ENCODE measurements at places on chromosomes 1 and 21.

DNA sequence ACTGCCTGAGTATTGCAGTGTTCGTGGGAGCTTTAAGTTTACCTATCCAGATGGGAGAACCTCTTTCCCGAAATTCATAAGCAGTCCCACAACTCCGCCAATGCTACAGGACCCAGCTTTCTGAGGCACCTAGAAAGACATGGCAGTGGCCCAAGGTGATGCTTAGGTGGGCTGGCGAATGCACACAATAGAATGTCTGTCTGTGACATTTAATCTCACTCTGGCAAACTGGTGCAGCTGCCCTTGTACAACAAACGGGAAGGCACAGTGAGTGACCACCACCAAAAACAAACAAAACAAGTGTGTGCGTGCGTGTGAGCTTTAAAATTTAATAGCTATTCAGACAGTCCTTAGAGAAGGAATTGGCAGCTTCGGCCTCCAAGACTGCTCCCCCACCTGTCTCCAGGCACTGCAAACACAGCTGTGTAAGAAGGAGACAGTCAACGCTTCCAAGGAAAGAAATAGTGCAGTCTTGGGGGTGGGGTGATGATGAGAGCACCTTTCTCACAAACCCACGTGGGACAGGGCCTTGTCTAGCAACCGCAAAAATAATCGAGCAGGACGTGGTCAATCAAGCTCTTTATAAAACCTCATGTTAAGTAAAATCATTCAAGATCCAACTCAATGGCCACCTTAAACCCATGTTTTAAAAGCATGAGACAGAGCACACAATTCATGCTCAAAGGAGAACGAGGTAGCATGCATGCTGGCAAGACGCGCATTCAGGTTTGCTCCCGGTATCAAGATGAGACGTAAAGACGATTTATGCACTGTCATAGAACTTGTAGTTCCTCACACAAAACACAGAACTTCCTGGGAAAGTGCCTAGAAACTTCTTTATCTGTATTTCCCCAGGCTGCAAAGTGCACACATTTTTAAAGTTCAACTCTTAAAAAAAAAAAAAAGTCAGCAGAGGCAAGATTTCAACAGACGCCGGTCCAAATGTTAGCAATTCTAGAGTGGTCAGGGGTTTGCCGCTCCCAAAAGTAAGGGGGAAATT lies 84.1 kb downstream of the TM2D1 start:
- DNase-seq = no peak

GRCh38 chr1:176542352-176542751 lies 79.4 kb downstream of the PAPPA2 start:
- no peak for DNase-seq

DNA sequence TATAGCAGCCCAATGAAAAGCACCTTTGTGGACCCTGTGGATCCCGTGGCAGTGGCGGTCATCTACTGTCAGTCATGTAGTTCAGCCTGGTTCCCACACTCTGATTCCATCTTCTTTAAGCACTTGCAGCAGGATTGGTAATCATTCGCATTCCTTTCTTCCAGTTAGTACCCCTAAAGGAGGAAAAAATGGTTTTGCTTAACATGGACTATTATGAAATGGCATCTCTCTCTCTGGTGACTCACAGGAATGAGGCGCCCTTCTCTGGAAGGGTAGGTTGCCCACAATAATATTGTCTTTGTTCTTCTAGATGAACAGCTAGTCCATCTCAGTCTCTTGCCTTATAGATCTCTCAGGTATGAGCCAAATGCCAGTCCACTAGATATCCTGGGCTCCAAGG lies 127.9 kb upstream of the MROH9 start:
- DNase-seq = no peak

DNA sequence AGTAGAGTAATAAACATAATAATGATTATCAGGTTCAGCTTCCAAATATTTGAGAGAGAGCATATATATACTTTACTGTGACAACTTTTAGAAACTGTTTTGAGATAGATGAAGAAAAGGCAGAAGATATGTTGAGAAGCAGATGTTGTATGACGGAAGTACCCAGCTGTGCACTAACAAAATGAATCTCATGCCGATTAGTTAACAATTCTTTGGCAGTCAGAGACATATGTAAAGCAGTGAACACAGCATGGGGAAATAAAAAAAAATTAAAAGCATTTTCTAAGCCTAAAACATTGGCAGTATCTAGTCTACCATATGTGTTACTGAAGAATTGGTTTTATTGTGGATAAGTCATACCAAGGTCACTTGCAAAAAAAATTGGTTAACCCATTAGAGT lies 51.8 kb downstream of the MAGI3 start:
- no peak for DNase-seq

- no peak for DNase-seq
Observed at GRCh38 chr1:25030674-25031589, 100.9 kb upstream of the RUNX3 start.

DNA sequence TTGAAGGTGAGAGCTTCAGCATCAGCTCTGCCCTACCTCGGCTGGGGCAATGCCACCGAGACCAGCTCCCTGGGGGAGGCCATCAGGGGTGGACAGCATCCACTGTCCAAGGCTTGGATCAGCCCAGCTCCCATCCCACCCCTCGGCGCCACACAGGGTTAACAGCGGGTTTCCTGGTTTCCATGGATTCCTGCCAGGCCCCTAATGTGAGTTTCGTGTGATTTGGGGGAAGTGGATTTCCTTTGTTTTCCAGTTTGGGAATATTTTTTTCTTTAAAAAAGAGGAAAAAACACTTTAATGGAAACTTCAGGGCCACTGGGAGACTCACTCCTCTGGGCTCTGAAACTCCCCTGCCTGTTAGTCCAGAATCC lies 34.3 kb downstream of the CASZ1 start:
- DNase-seq = no peak

DNA sequence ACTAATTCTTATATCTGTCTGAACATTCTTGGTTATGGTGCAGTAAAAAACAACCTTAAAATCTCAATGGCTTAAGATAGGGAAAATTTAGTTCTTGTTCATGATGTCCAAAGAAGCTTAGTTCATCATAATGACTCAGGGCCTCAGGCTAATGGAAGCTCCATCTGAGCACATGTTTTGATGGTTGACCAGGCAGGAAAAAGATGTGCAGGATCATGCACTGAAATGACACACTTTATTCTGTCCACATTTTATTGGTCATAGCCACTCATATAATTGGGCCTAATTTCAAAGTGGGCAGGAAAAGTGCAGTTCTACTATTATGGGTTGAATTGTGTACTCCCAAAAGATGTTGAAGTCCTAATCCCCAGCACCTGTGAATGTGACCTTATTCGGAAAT lies 198.2 kb downstream of the CENPF start:
- DNase-seq = no peak

GRCh38 chr1:87501738-87502137 lies 173.1 kb downstream of the LMO4 start:
- DNase-seq = no peak

DNA sequence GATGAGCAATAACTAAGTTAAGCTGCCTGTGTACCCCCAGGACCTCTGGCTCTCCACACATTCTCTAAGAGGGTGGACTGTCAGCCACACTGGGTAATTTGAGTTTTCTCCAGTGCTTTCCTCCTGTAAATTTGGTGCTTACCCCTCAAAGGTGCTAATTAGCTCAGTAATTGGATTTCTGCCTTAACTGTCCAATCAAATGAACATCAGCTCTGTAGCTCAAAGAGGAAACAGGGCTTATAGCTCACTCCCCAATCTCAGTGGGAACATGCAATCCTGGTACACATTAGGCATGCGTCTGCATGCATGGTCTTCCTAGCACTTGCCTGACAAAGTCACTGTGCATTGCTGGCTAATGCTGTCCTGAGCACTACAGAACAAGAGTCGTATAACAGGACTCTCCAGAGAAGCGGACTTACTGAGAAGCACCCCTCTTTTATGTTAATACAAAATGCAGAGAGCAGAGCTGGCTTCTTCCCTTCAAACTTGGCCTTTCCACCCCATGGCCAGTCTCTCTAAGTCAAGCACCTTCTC lies 110.1 kb downstream of the NTPCR start:
- DNase-seq = no peak

DNA sequence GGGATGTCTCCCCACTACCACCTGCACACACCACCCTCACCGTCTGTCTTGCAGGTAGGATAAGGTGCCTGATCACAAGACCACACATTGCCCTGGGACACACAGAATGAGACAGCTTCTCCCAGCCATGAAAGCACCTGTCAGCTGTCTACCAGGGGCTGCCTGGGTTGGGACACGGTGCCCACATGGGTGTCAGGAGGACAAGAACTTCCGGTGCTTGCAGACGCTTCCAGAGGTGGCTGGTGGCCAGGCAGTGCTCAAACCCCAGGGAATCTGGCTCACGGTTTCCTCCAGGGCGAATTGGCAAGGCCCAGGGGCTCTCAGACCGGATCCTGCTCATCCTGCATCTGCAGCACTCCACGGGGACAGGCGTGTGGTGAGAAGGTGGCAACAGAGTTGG lies 182.6 kb upstream of the ARHGEF16 start:
- no peak for DNase-seq

DNA sequence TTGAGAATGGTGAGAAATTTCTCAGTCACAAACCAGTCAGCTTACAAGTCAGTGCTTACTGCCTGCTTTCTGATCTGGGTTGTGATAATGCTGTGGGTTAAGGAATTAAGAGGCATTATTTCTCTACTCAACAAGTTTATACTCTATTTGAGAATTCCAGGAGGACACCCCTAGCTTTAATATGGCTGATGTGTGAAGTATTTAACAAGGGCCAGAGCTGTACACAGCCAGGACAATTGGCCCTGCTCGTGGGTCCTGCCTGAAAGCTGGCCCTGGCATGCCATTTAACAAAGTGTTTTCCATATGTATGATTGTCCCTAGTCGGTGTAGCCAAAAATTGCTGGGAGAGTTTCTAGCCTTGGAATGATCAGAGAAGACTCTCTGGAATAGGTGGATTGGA lies 43.2 kb downstream of the HHAT start:
- no peak for DNase-seq

GRCh38 chr1:24742090-24742938 lies 2.9 kb upstream of the CLIC4 start:
- no peak for DNase-seq

DNA sequence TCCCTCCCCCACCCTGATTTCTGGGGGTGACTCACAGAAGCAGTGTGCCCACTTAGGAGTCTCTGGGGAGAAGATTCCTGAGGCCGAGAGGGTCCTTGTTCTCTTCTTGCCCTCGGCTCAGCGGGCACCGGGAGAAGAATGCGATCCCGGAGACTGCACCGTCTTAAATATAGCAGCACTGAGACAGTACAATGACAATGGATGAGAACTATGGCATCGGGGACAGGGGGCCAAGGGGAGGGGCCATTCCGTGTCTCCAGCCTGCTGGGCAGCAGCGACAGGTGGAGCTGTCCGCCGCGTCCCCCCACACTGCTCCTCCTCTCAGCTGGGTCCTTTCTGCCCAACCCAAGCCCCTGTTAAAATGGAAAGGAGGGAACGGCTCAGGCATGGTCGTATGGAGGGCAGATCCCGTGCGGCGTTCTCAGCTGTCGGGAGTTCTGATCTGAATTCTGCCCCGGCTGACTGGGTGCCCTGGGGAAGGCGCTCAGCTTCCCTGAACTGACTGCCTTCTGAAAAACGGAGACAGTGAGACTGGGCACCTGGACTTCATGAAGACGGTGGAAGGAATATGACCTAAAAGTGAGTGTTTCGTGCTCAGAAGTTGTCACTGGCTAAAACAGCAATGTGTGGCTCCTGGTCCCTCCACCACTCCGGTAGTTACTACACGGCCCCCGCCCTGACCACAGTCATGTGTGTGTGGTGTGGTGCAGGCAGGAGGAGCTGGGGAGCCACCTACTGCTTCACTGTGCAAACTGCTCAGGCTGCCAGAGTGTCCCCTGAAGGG lies at the start of gene MYOM3:
TSS of gene MYOM3 (minus strand) at position 140 of the 784 bp plus-strand sequence. CDS start 3,499 bp downstream, outside the sequence.
- peak; percentile 73 for DNase-seq

DNA sequence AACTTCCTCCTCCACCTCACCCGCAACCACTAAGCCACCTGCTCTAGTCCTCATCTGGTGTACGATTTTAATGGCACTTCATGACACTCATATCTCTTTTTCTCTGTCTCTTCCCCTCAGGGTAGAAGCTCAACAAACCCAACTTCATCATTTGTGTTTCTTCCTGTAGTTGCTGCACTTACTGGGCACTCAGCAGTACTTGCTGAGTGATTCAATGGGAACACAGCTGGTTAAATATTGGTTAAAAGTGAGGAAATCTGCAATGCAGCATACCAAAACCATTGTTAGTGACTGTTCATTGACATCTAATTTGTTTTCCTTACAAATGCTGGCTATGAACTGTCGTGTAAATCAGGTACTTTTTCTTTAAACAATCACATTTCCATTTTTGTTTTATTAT lies 541.1 kb upstream of the PRMT6 start:
- no peak for DNase-seq

DNA sequence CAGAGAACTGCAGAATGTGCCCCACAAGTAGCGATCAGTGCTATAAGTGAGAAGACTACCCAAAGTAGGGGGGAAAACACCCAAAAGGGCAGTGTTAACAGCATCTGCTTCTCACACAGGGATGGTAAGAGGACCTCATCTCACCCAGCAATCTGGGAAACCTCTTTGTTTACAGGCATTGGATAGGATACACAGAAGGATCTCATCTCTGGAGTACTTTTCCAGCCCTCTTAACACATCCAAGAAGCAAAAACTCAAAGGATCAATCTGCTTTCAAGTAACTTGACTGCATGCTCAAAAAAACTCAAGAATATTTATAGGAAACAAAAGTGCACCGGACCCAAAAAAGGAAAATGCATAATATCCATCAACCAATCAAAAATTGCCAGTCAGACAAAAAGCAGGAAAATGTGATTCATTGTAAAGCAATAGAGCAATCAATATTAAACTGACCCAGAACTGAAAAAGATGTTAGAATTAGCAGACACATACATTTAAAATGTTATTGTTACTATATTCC lies 311.0 kb upstream of the CXADR start:
- DNase-seq = no peak

- DNase-seq = peak; percentile 22
Observed at GRCh38 chr1:41802532-41803501, 115.9 kb downstream of the HIVEP3 start.

GRCh38 chr21:34205811-34206571 lies 132.6 kb downstream of the MRPS6 start:
- DNase-seq = no peak

Measured in ovary (tissue), 10 donors.